ENCODE measurements at places on chromosomes 2 and 18. TPM values are rescaled to one million over a fixed set of nuclear protein-coding genes. Genes with fewer than 3 reads are reported as not detected.

DNA sequence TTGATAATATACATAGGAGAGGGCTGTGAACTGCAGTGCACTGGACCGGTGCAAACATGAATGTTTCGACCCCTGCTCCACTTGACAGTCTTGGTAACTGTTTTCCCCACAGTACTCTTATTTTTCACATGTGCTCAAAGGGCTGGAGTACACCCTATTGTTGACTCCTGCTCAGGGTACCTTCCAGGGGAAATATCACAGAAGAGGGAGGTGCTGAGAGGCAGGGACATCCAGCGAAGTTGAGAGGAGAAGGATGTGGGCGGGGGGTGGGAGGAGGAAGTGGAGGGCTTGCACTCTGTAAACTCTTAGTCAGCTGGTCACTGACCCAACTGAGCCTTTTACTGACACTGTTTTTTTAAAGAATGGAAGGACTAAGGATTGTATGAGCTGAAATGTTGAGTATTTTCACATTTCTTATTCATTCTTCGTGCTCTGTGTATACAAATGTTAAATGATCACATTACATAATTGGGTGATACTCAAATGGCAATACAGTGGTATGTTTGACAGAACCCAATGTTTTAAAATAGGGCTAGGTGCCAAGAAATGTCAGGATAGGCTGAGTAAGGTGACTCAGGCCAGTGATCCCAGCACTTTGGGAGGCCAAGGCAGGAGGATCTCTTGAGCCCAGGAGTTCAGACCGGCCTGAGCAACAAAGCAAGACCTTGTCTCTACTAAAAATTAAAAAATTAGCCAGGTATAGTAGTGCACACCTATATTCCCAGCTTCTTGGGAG is 10.0 kb downstream of the INPP4A start:
- H3K4me3 ChIP-seq: no peak overlapping the region
- peaks cover 14% of the 10 kb centered on the region for H3K36me3 ChIP-seq
- H3K4me1 ChIP-seq: peaks cover 59% of the 10 kb centered on the region

The BBS5 gene
- 1.7 TPM for total RNA-seq

The ANKRD29 gene
- 3.4 TPM for total RNA-seq

- H3K27me3 ChIP-seq: no peaks in the 10 kb centered on the region
- no peaks in the 10 kb centered on the region for H3K36me3 ChIP-seq
These were observed 38.6 kb upstream of the GPAT2 start for GRCh38 chr2:96073170-96073775.

GRCh38 chr2:190563109-190563508 is 28.6 kb upstream of the NEMP2 start:
- H3K4me3 ChIP-seq: no peak overlapping the region
- no peaks in the 10 kb centered on the region for H3K36me3 ChIP-seq

The CTNNA2 gene
- 0.19 TPM for total RNA-seq

GRCh38 chr18:25112821-25113434 is 239.0 kb downstream of the ZNF521 start:
- DNase-seq: no peak
- H3K27me3 ChIP-seq: no peaks in the 10 kb centered on the region
- no peaks in the 10 kb centered on the region for H3K4me1 ChIP-seq

DNA sequence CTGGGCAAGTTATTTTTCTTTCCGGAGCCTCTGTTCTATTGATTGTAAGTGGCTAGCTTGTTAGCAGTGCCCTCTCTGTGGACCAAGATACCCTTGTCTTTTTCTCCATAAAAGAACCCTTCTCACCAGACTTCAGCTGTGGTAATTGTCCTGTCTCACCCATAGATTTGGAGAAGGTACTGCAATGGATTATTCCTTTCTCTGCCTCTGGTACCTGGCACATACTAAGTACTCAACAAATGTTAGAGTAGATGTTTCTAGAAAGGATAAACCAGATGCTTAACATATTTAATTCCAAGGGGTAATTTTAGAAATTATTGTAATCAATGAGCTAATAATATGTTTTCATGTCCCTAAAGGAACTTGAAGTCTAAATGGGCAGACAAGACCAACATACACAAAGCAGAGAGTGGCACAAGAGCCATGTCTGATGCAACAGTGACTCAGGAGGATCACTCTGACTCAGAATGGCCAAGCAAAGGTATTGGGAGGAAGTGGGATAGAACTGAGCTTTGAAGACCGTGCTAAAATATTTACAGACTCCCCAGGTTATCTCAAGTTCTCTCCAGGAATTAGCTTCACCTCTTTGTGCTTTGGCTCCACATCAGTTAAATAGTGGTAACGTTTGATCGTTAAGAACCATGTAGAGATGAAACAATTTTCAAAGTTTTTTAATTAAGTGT is 129.7 kb upstream of the OSR1 start:
- H3K36me3 ChIP-seq: no peaks in the 10 kb centered on the region
- peaks cover 2% of the 10 kb centered on the region for H3K27me3 ChIP-seq
- no peak overlapping the region for H3K4me3 ChIP-seq
- H3K4me1 ChIP-seq: no peaks in the 10 kb centered on the region

The LIMS4 gene
- 0.71 TPM for total RNA-seq

Data from thymus (tissue), 14 donors.